ENCODE measurements at places on chromosomes 2 and 18.
A peak's percentile ranks its signal among the peaks of the same experiment; 100 is the strongest.

GRCh38 chr2:36433311-36434217, 78.0 kb downstream of the CRIM1 start:
- DNase-seq: peak; percentile 92

DNA sequence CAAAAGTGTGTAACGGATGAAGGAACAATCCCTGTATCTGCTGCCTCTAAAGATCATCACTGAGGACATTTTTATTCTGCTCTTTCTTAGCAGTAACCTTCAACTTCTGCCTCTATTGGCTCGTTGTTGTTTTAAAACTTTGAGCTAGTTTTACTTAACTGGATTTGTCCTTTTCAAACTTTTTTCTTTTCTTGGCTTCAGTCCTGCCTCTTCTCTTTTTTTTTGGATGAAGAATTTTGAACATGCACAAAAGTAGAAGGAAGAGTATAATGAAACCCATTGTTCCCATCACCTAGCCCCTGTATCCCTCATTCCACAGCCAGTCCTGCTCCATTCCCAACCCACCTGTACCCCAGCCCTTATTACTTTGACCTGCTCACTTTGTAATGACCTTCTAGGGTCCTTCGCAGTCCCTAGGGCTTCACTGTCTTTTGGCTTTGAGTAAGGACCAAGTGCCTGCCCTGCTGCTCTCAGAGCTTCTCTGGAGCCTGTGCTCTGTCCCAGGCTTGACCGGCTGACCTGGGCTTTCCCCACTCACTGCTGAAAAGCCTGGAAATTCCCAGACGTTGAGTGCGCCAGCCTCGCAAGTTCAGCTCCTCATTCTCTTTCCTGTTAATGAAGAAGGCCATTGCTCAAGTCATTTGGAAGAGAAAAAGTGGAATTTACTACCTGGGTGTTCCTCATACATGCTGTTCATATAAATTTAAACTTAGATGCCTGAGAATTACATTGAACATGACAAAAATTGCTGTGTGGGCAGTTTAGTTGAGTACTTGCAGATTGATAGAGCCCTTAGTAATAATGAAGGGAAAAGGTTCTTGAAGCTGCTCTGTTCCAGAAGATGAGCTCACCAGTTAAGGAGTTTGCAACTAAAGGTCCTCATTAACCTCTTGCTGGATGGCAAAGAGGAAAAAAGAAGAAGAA, 149.3 kb upstream of the ALPP start:
- peak; percentile 30 for DNase-seq

GRCh38 chr2:111155610-111156009, 34.9 kb downstream of the BCL2L11 start:
- peak; percentile 25 for DNase-seq

GRCh38 chr18:7840411-7840810, 273.3 kb downstream of the PTPRM start:
- no peak for DNase-seq

- DNase-seq: no peak
Measured at GRCh38 chr18:3150274-3150673, 69.5 kb downstream of the MYOM1 start.

GRCh38 chr2:108423502-108424251, 25.3 kb upstream of the GCC2 start:
- no peak for DNase-seq

DNA sequence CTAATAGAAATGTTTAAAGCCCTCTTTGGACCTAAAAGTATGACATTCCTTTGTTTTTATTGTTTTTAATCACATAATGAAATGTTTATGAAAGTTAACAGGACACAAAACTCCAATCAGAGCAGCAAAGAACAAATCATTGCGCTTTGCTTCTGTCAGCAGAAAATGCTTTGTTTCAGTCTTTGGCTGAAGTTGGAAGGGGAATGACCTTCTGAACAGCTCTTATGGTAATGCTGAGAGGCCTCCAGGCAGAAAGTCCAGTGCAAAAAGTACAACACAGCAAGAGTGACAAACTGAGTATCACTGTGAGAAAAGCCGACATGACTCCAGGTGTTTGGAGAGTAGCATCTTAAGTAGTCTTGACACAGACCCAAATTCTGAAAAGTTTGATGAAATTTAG, 147.7 kb upstream of the SP5 start:
- DNase-seq: no peak

DNA sequence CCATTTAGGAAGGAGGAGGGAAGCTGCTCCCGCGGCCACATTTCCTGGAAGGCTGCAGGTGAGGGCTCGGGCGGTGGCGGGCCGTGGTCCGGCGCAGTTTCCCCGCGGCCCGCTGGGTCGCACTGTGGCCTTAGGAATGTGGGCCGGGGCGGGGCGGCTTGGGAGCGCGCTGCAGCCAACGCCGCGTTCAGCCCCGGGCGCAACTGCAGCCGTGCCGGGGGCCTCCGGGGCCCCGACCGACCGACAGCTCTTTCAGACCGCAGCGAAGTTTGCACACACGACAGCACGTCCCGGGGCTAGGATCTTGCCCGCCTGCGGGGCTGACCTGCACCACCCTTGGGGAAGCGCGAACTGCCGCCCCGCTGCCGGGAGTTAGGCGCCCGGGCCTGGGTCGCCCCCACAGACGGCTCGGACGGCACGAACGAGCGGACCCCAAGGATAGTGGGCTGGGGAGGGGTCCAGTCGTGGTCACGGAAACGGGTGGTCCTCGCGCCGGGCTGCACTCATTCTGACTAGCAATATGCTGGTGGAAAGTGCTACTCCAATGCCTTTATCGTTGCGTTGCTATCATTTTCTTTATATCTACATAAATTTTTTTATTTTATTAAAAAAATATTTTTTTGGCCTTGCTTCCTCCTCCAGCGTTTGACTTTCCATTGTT, 69.9 kb upstream of the DLX2 start:
- peak; percentile 61 for DNase-seq

GRCh38 chr2:16351541-16351940, 314.1 kb downstream of the CYRIA start:
- no peak for DNase-seq

DNA sequence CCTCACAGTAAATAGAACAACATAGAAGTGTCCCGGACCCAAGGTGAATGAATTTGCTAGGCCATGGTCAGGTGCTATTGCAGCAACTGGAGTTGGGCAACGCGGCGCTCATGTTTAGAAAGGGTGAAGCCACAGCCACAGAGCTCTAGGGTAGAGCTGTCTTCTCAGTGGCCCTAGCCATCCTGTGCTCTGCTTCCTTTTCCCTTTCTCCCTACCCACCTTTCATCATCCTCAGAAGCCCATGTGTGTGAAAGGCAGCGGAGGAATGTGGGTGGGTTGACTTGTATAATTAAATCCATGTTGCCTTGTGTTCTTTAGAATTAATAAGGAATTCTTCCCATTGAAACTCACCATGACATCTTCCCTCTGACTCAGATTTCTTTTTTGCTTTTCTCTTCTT, 336.7 kb downstream of the OSR1 start:
- peak; percentile 96 for DNase-seq

DNA sequence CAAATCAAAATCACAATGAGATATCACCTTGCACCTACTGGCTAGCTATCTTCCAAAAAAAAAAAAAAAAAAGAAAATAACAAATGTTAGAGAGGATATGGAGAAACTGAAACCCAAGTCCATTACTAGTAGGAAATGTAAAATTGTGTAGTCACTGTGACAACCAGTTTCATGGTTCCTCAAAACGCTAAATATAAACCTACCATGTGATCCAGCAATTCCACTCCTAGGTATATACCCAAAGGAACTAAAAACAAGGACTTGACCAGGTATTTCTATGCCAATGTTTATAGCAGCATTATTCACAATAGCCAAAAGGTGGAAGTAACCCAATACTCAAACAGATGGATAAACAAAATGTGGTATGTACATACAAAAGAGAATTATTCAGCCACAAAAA, 11.7 kb upstream of the SCRN3 start:
- DNase-seq: no peak

- DNase-seq: peak; percentile 97
Measured at GRCh38 chr2:84919885-84920580, 14.6 kb downstream of the TMSB10 start.

GRCh38 chr2:133581010-133581760, 12.9 kb upstream of the NCKAP5 start:
- no peak for DNase-seq

GRCh38 chr2:10266133-10266620, 36.5 kb upstream of the HPCAL1 start:
- DNase-seq: peak; percentile 33

DNA sequence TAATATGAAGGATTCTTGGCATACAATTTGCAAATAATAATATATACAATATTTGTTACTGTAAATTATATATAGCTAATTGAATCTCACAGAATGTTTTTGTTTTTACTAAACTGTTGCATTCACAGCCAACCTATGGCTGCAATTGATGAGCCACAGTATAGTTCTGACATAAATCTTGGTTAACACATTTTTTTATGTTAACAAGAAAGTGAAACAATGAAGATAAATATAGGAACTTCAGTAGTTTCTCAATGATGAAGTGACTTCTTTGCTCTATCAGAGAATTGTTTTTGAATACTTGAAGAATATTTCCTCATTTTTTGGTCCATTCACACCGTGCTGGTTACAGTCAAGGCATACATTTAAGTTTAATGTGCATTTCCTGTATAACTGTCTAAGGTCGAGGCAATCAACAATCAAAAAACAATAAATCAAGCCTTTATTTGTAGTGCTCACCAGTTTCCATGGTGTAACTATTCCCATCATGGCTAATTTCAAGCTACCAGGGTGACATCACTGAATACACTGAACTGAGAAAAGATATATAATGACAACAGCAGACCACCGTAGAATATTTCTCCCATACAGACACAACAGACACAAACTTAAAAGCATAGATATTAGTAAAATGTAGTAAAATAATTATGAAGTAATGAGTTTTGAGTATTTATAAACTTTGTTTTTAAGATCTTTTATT, 12.9 kb upstream of the ETAA1 start:
- DNase-seq: no peak

DNA sequence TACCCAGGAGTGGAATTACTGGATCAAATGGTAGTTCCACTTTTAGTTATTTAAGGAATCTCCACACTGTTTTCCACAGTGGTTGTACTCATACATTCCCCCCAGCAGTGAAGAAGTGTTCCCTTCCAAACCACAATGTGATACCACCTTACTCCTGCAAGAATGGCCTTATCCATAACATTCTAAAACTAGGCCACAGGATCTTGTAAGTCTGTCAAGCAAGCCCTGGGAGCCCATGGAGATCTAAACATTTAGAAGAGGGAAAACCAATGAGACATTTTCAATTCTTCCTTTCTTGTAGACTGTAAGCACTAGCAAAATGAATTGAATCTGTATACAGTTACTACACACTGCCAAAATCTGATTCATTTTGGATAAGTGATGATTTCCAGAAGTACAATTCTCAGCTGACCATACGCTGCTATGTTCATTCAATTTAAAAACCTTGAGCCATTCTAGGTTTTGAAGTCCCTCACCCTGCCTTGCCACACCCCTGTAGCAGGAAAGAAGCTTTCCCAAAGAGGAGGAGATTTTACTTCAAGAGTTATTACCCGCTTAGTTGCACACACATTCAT, 149.1 kb downstream of the SLC8A1 start:
- peak; percentile 58 for DNase-seq

GRCh38 chr2:232310696-232311095, 67.9 kb upstream of the ALPP start:
- DNase-seq: no peak

- peak; percentile 39 for DNase-seq
Measured at GRCh38 chr18:56702946-56703345, 51.8 kb downstream of the WDR7 start.

Measured in fibroblast of upper back skin (primary cell).